ENCODE measurements at places on chromosomes 2 and 18.

GRCh38 chr2:151632993-151633565 lies 101.2 kb downstream of the NEB start:
- no peak for DNase-seq

GRCh38 chr2:7440977-7441376 lies 523.8 kb downstream of the RNF144A start:
- DNase-seq, result no peak

DNA sequence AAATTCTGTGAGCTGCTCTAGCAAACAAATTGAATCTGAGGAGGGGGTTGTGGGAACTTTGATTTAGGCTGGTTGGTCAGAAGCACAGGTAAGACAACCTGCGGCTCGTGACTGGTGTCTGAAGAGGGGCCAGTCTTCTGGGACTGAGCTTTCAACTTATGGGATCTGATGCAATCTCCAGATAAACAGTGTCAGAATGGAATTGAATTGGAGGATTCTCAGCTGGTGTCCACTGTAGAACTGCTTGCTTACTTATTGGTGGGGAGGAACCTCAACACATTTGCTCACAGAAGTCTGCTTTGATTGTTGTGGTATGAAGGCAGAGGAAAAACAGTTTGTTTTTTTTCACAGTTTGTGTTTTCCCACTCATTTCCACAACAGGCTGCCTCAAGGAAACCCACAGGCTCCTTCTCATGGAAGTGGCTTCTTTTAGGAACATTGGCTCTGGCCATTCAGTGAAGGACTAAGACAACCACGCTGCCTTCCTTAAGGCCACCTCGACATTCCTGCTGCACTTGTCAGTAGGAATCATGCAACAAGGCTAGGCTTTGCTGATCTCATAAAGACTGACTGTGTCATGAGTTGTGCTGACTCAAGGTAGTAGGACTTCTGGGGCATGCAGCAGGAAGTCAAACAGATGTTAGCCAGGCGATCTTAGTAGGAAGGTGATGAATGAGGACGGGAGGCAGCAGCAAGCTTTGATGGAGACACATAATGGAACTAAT lies 104.7 kb downstream of the TSN start:
- no peak for DNase-seq

GRCh38 chr2:8872821-8873432 lies 35.5 kb upstream of the KIDINS220 start:
- no peak for DNase-seq

DNA sequence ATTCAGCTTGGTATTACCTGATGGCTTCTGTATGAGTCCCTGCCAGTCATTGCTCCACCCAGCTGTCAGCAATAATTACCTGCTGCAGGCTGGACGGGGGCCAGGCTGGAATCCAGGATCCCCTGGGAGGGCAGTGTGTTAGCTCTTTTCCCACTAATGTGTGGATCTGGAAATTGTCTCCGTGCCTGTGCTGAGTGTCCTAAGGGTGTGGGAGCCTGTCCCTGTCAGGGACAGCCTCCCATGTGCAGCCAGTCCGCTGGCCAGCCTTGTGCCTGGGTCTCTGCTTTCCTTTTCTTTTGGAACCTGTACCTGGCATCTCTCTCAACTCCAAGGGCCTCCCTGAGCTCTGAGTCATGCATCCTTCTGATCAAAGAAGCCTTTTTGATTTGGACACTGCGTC lies 107.2 kb upstream of the SPRED2 start:
- no peak for DNase-seq

DNA sequence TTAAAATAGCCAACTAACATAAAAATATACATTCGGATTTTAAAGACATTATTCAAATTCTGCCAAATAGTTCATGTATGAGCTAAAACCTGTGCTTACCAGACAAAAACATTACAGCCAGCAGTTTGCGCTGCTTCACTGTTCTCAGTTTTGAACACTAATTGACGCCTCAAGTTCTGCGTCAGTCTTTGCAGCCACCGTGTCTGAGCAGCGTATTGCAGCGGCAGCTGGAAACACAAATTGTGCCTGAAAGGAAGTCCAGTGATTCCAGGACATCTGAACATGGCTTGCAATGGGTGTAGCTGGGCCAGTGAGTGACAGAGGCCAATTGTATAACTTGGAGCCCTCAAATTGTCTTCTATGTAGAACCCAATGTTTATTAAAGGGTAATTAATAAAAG lies 267.6 kb downstream of the TFCP2L1 start:
- no peak for DNase-seq

GRCh38 chr2:239328351-239329191 lies 72.2 kb downstream of the HDAC4 start:
- DNase-seq, result no peak

- DNase-seq, result no peak
Observed at GRCh38 chr2:238420878-238421694, 5.6 kb upstream of the ASB1 start.

DNA sequence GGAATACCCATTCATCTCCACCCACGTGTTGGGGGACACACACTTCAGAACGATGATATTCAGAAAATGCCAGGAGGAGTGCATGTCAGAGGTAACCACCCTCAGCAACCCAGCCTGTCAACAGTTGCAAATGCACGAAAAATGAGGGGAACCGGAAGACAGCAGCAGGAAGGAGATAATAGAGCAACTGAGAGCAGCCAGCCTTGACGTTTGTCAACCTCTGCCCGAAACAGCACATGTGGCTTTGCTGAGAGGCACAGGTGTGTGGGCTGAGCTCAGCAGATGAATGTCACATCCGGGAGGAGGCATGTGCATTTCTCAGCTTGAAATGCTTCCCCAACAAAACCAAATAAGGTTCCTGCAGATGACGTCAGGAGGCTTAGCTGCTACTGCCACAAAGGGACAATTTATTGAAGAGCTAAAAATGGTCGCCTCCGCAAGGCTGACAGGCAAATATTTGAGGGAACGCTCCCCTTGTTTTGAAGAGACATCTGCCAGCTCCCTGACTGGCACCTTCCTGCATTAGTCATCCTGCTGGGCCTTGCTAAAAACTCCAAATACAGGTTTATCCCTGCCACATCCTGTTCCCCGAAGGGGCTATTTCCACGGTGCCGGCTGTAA lies 419.0 kb downstream of the NBAS start:
- DNase-seq, result peak; percentile 47

GRCh38 chr18:28178720-28179119 lies 1.8 kb upstream of the CDH2 start:
- no peak for DNase-seq

- no peak for DNase-seq
Observed at GRCh38 chr2:216687646-216688045, 7.7 kb downstream of the IGFBP5 start.

DNA sequence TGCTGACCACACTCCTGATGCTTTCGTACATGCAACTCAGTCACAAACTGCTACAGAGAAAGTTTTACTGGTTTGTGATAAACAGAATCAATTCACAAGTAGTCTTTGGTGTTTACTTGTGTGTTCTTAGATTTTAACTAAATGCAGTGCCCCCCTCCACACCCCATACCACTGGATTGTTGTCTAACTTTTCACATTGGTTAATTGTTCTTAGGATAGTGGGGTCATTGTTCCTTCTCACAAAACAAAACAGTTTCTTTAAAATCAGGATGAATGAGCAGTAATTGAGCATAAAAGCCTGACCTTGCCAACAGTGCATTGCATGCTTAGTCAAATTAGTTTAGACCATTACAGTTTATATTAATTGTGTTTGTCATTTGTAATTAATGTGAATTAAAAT lies 14.1 kb upstream of the PNPT1 start:
- DNase-seq, result no peak

- DNase-seq, result no peak
Observed at GRCh38 chr2:127011231-127011661, 95.7 kb downstream of the BIN1 start.

GRCh38 chr2:167640096-167640495 lies 607.3 kb downstream of the STK39 start:
- DNase-seq, result no peak

- DNase-seq, result no peak
Observed at GRCh38 chr2:177207101-177207500, 5.5 kb upstream of the HNRNPA3 start.

GRCh38 chr18:55321265-55322177 lies 266.5 kb downstream of the TCF4 start:
- no peak for DNase-seq

DNA sequence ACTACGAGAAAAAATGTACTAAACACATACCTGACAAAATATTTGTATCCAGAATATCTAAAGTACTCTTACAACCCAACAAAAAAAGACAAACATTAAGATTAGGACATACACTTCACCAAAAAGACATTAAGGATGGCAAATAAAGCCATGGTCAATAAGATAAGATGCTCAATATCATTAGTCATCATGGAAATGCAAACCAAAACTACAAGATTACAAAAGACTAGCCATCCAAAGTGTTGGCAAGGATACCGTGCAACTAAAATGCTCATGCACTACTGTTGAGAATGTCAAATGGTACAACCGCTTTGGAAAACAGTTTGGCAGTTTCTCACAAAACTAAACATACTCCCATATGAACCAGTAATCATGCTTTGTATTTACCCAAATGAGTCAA lies 29.7 kb downstream of the MAP3K2 start:
- DNase-seq, result no peak

GRCh38 chr2:224938651-224939182 lies 103.6 kb downstream of the DOCK10 start:
- no peak for DNase-seq

DNA sequence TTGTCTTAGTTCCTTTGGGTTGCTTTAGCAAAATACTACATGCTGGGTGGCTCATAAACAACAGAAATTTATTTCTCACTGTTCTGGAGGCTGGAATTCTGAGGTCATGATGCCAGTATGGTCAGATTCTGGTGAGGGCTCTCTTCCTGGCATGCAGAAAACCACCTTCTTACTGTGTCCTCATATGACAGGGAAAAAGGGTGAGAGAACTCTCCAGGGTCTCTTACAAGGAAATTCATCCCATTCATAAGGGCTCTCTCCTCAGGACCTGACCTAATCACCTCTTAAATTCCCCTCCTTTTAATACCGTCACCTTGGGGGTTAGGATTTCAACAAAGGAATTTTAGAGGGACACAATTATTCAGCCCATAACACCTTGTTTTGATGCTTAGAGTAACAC lies 243.1 kb upstream of the TNP1 start:
- no peak for DNase-seq

DNA sequence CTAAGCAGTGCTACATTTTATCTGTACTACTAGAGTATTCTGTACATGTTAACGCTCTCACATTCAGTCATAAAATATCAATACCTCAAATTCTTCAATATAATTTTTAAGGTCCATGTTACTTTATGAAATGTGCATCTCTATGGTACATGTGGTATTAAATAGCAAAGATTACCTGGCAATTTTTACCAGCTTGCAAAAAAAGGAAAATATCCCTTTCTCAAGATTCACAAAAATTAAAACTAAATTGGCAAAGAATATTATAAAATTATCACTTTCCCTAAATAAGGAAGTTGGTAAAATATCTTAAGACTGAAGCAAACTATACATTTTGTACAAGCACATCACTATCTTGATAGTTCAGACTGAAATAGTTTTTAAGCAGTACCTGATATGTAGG lies 115.0 kb upstream of the RNU4ATAC start:
- no peak for DNase-seq

- DNase-seq, result no peak
Observed at GRCh38 chr2:46821600-46821999, 94.0 kb downstream of the MCFD2 start.
